ENCODE measurements at places on chromosomes 4 and X.

DNA sequence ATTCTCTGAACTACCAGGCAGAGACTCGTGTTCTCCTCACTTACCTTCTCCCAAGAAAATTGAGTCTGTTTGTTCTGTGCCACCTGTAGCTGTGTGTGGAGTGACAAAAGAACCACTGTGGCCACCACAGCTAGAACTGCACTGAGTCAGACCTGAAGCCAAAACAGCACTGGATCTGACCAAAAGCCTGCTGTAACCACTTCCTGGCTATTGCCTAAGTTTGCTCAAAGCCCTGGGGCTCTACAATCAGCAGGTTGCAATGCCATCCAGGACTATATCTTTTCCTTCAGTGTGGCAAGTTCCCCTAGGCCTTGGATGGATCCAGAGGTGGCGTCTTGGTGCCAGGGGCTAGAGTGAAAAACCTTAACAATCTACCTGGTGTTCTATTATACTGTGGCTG is 449.1 kb downstream of the FAM133A start:
- no peak for DNase-seq

GRCh38 chr4:107468812-107469211 is 251.2 kb downstream of the PAPSS1 start:
- no peak for DNase-seq

DNA sequence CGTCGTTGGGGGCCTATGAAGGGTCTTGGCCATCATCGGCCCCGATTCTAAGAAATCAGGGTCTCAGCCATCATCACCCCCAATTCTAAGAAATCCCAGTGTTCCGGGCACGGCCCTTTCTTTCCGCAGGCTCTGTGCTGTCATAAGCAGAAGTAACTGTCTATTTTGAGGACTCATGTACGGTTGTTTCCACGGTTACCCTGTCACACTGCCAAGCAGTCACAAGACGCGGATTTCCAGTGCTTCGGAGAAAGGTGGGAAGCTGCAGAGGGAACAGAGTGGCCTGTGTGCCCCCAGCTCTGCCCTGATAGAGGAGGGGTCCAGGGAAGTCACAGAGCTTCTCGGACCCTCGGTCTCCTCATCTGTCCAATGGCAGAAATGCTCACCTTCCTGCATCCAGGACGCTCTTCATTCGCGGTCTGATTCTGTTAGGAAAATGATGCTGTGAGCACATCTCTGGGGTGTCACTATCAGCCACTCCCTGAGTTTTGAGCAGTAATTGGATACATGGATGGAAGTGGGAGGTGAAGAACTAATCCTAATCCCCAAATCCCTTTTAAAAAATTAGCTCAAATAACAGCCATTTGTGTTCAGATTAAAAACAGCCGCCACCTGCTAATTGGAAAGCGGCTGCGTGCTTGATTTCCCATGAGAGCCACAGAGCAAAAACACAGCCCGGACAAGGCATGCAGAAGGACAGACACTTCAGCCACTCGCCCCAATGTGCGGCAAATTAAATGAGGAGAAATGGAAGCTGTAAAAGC is 73.1 kb downstream of the WFS1 start:
- DNase-seq: no peak

- no peak for DNase-seq
These were observed at the start of gene PAGE2B for GRCh38 chrX:55074851-55075467. PAGE2B (plus strand) TSS chrX:55075030; CDS start chrX:55076042, 1,012 bp downstream.

DNA sequence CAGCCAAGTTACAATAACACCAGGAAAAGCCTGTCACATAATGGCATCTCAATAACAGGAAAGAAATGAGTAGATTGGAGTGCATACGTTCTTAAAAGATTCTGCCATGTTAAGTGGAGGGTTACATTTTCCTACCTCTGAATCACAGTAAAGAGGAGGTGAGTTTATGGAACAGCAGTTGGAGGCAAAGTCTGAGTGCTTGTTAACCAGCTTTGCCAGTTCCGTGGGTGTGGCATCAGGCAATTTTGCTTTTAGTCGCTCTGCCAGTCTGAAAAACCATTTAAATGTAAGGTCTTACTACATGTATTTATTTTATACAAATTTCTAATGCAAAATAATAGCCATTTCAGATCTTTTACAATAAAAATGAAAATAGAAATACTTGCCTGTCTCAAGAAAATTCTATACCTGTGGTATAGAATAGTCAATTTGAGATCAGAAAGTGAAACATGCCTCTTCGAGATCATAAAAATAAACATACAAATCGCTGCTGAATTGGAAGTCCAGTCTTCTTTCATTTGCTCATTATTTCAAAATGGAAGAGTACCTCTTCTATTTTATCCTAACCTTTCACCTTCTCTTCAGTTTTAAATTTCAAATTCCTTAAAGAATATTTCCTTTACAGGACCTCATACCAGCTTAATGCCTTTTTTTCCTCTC is 31.4 kb downstream of the GC start:
- no peak for DNase-seq

GRCh38 chrX:145394344-145394743 is 147.0 kb downstream of the SPANXN1 start:
- no peak for DNase-seq

DNA sequence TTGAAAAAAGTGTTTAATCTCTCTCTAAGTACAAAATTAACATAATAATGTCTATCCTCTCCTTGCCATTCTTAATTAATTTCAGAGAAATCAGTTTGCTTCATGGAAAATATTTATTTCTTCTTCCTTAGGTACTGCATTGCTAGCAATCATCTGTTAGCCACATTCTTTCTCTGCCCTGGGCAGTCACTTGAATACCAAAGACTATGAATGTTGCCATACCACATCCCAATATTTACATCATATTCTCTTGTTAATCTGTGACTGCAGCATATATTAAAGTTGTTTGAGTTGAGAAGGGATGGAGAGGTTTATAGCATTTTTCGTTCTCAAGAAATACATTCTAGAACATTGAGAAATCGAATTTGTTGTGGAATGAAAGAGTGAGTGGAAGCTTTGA is 672.8 kb downstream of the PCDH7 start:
- DNase-seq: no peak

- DNase-seq: no peak
These were observed 950 bp upstream of the TMEM271 start for GRCh38 chr4:576991-577498.

DNA sequence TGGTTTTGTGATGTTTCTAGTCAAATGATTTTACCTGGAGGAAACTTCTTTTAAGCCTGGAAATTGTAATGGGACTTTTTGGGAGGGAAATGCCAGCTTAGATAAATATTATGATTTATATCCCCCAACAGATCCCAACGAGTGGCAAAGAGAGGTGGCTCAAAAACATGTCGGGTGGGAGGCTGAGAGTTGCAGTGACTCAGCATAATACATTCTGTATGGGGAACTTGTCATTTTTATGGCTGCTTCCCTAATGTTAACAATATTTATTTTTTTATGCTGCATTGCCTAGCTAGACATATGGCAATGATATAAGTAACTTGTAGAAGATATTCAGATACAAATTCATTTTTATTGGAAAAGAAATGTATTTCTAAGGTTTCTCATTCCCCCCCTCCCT is 219.0 kb downstream of the ARHGAP10 start:
- DNase-seq: no peak

DNA sequence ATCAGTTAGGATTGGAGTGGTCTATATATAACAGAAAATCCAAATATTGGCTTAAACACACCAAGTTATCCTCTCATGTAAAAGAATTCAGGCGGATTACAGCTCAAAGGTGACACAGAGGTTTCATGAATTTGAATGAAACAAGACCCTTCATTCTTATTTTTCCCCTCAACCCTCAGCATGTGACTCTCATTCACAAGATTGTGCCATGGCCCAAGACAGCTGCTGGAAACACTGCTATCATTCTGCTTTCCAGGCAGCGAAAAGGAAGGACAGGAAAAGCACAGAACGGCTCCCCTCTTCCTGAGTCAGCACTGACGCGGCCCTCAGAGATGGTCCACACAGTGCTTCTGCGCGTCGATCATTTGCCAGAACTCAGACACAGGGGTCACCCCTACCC is 891.0 kb upstream of the FRG1 start:
- no peak for DNase-seq

DNA sequence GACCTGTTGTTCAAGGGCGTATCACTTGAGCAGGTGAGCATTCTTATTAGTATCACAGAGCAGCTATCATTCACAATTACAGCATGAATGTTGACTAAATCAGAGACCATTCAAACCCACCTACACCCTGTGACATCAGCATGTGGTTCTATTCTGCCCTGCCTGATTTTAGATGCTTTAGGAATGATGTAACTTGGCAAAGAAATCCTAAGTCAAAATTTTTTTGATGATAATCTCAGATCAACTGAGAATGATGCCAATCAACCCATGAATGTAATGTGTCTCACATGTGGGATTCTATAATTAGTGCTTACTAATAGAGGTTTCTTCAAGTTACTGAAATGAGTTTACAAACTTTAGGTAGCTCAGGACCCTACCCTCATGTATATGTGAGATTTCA is 13.4 kb upstream of the CHIC2 start:
- no peak for DNase-seq

DNA sequence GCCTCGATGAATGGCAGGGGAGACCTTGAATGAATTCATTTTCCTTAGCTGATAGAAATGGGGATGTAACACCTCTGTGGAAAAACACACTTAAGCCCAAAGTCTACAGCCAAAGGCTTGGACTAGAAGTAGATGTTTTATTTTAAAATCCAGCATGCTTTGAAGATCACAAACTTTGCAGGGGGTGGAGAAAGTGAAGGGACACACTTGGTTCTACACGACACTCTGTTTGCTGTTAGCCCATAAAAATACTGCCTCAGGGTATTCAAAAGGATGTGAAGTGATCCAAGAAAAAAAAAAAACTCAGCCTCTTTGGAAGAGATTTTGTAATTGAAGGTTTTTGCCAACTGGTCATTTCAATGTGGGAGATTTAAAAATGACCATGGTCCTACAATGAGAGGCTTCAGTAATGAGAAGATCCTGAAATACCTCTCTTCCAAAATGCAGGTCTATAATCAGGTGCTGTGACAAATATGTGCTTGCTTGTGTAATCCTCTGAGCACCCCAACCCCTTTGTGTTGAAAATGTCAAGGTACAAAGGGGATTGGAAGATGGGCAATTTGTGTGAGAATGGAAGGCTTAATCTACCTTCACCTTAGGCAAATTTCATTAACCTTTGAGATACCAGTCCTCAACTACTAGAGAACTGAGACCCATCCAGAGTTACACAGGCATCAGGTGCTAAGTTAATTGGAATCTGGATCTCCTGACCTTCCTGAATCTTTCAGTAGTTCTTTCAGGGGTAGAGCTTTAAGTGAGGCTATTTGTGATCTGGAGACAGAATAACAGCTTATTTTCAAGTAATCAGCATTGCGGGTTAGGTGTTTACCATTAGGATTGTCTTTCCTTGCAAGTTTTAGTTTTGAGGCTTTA is 82.5 kb downstream of the HS6ST2 start:
- DNase-seq: no peak

DNA sequence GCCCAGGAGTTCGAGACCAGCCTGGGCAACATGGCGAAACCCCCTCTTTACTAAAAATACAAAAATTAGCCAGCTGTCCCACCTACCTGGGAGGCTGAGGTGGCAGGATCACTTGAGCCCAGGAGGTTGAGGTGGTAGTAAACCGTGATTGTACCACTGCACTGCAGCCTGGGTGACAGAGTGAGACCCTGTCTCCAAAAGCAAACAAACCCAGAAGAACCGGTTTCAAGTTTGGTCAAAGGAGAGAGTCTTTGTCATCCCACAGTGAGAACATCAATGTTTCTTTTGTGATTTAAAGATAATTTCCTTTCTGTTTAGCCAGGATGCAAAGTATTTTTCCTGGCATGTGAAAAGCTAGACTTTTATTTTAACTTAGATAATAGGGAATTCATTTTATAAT is 26.7 kb downstream of the PDK3 start:
- DNase-seq: no peak

DNA sequence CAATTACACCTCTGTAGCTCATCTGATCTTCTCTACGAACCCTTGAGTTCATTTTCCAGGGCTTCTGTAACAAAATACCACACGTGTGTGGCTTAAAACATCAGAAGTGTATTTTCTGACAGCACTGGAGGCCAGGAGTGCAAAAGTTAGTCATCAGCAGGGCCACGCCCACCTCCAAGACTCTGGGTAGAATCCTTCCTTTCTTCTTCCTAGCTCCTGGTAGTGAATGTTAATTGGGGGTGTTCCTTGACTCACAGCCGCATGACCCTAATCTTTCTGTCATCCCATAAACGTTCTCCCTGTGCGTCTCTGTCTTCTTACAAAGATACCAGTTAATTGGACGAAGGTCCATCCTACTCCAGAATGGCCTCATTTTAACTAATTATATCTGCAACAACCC is 115.0 kb downstream of the TRIML1 start:
- DNase-seq: no peak

DNA sequence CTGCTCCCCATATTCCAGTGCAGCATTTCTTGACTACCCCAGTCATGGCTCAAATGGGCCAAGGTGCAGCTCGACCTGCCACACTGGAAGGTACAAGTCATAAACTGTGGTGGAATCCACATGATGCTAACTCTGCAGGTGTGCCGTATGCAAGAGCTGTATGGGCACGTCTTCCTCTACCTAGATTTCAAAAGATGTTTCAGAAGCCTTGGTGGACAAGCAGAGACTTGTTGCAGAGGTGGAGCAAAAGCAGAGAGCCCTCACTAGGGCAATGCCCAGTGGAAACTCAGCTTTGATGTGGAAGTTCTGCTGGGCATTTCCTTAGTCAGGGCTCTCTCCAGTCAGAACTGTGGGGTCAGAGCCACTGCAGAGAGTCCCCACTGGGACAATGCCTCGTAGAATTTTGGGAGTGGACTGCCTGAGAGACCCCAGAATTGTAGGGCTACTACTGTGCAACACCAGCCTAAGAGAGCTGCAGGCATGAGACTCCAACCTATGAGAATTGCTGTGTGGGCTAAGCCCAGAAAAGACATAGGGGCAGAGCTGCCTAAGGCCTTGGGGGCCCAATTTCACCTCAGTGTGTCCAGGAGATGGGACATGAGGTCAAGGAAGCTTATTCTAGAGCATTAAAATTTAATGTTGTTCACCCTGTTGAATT is 65.7 kb downstream of the BEX3 start:
- DNase-seq: no peak

- DNase-seq: no peak
These were observed 1132.4 kb downstream of the RAPGEF2 start for GRCh38 chr4:160235285-160235684.

- DNase-seq: no peak
These were observed 41.4 kb downstream of the ARHGEF9 start for GRCh38 chrX:63743596-63743995.

DNA sequence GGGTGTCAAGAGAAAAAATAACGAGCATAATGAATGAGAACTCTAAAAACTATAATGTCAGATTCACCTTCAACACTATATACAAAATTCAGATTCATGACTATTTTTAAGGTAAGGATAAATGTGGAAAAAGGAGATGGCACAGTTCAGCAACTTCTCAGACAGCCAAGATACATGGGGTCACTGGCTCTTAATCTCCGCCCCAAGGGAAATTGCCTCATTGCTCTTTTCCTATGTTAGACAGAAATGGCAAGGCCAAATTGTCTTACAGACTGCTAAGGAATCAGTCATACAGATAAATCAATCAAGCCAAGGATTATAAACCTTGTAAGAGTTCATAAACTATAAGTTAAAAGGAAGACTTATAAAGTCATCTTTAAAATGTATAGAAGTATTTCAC is 183.4 kb downstream of the OPHN1 start:
- no peak for DNase-seq
